Right renal pelvis (tissue), 4 donors: ENCODE measurements at places on chromosomes 11 and 22.

DNA sequence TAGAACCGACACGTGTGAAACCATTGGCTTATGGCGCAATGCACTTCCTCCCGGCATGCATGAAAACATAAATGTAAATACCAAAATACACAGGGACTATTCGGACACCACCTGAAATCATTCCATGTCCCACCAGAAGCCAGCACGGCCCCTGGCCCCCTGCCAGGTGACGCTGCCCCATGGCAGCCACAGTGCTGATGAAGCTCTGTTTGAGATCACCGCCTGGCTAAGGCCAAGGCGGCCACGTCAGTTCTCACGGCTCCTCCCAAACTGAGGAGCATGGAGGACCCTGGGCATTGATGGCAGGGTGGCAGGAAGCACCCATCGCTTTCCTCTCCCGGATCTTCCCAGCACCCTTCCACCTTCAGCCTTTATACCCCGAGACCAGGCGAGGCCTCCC is 89.5 kb downstream of the CDKN1C start:
- DNase-seq, result no peak

DNA sequence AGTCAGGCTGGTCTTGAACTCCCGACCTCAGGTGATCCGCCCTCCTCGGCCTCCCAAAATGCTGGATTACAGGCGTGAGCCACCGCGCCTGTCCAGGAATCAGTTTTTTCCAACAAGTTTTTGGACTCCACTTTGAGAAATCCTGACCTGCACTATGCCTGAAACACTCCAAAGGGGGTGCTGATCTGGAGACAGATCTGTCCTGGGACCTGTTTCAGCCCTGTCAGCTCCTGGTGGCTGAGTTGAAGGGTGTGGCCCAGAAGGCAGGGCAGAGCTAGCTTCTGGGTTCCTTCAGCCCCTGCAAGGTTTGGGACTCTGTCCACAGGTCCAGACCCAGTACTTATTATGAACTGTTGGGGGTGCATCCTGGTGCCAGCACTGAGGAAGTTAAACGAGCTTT is 1.2 kb downstream of the DNAJC4 start:
- no peak for DNase-seq

DNA sequence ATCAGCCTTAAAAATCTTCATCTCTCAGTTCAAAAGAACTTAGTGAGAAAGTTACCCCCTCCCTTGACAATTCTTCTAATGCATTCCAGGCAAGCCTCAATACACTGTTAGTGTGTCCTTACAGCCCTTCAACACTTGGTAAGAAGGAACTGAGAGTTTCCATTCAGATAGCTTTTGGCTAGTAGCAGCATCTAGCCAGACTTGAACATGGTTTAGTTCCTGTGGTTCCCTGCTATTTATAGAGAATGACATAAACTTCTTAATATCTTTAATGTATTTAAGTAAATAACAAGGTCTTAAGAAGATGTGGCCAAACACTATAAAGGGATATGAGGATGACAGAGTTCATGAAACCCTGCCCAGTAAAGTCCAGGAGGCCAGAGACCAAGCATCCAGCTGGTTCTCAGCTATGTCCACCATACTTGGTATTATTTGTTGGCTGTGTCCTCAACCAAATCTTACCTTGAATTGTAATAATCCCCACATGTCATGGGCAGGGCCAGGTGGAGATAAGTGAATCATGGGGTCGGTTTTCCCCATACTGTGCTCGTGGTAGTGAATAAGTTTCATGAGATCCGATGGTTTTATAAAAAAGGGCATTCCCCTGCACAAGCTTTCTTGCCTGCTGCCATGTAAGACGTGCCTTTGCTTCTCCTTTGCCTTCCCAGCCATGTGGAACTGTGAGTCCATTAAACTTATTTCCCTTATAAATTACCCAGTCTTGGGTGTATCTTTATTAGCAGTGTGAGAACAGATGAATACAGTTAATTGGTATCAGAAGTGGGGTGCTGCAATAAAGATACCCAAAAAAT is 132.4 kb downstream of the LARGE1 start:
- no peak for DNase-seq

- no peak for DNase-seq
These were observed 5.0 kb upstream of the CCDC88B start for GRCh38 chr11:64334764-64335735.

DNA sequence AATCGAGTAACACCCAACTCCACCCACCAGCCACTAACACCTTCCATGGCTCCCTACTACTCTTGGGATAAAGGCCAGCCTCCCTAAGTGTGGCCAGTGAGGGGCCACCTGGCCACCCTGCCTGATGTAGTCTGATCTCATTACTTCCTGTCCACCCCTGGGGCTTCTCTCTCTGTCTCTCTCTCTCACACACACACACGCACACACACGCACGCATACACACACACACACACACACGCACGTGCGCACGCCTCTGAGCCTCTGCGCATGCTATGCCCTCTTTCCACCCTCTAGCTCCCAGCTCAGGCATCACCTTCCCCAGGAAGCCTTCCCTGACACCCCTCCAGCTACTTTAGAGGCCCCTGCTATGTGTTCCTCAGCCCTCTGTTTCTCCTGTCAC is 3.9 kb downstream of the MFNG start:
- no peak for DNase-seq

DNA sequence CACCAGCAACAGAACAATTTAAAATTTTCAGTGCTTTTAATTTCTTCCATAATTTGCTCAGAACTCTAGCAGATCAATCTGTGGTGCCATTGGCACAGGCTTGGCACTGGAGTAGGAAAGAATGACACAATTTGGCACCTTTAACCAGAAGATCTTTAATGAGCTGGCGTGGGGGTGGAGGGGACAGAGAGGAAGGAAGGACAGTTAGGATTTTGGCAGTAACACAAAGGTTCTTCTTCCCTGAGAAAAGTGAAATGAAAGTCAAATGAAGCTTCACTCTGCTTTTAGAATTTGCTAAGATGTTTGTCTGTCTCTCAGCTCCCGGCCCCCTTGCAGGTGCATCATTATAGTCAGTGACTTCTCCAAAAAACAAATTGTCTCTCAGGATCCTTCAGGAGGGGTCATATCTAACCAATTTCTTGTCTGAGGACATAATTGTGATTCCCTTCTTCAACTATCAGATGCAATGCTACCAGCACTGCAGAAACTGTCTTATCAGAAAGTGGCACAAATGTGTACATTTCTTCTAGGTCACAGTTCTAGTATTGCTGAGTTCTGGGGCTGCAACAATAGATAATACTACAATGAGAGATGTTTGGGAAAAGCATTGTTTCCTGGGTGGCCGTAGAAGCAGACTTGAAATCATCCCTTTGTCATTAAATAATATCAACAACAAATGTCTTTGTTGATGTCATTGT is 66.8 kb downstream of the CSTPP1 start:
- DNase-seq, result no peak

DNA sequence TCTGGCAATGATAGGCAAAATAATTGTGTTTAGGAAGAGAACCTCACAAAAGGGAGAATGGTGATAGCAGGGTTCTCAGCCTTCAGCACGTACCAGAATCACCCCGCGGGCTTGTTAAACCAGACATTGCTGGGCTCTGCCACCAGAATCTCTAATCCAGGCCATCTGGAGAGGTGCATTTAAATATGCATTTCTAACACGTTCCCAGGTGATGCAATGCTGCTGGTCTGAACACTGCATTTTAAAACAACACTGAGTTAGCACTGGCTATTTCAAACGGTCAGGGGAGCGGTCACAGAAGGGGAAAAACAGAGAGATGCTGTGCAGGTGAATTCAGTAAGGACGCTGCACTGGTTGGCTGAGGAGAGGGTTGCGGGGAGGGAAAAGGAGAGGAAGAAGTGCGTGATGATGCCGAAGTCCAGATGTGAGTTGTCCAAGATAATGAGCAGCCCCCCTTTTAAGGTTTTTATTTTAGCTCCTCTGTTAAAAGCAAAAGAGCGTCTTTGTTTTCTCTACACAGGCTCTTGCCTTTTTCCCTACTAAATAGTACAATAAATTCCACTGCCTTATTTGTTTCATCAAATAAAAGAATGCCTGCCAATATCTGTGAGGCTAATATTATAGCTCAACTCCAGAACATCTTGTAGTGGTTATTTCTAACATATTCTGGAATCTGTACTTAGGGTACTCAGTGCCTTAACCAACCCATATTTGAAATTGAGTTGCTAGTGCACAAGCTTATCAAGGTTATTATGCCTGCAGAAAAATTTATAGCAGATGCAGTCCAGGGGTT is 109.6 kb upstream of the POU2AF2 start:
- DNase-seq, result no peak

DNA sequence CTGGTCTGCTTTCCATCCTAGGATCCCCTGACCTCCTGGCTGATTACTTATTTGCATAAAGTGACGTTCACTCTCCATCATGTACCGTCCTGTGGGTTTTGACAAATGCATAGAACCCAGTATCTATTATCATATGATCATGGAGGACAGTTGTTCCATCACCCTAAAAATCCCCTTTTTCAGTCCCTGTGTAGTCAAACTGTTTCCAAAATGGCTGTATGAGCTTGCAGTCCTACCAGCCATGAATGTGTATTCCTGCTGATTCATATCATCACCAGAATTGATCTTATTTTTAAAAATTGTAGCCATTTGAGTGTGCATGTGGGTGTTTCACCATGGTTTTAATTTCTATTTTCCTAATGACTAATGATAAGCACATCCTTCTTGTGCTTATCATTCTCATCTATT is 108.8 kb downstream of the MPPED1 start:
- no peak for DNase-seq

DNA sequence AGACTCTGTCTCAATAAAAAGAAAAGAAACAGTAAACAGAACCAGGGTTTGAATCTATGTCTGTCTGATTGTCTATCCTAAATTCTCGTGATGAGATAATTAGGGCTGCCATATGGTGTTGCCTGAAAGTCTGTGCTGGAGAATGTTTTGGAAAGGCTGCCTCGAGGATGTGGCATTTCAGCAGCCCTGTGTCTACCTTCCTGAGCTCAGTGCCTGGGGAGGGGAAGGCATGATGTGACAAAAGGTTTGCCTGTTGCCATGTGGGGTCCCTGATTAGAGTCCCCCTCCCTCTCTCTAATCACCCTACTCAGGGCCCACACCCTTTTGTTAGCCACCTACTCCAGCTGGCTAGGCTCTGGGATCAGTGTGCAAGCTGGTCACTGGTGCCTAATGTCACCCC is 15.2 kb downstream of the CD82 start:
- DNase-seq, result no peak

DNA sequence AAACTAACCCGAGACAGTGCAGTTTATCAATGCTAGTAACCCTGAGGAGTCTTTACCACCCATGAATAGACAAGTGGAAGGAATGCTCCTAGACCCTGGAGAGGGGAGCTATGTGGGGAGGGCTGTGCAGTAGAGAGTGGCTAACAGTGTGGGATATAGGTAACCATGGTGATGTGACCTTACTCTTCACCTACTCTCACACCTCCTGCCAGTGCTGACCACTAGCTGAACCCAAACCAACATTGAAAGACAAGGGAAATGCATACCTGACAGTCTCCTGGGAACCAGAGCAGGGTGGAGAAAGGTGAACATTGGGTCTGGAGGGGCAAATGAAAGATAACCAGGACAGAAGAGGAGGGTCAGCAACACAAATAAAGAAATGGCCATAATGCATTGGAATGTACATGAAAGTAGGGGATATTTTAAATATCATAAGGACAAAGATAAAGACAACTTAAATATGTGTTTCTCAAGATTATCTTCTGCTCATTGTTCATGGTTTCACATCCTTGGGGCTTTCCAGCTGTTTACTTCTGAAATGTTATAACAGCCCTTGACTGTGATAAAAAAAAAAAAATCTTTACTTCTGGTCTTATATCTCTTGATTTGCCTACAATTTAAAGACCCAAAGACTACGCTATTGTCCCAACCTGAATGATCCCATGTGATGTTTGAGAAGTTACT is 983.3 kb upstream of the TENM4 start:
- no peak for DNase-seq

- DNase-seq, result no peak
These were observed 51.3 kb downstream of the FBLN1 start for GRCh38 chr22:45554040-45554406.

DNA sequence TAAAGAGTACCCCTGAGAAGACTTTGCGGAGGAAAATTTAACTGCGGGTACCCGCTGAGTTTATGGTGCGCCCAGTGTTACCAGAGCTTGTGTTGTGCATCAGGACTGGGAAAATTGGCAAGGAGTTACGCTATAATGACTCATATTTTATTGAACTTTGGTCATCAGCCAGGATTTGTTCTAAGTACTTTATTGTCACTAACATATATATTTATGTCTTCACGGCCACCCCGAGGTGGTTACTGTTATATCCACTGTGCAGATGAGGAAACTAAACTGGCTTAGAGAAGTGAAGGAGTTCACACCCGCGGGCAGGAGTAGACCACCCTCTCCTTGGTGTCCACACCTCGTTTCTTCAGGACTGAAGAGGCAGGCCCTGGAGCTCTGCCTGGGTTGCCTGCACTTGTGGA is 667 bp downstream of the ACCS start:
- DNase-seq, result no peak

DNA sequence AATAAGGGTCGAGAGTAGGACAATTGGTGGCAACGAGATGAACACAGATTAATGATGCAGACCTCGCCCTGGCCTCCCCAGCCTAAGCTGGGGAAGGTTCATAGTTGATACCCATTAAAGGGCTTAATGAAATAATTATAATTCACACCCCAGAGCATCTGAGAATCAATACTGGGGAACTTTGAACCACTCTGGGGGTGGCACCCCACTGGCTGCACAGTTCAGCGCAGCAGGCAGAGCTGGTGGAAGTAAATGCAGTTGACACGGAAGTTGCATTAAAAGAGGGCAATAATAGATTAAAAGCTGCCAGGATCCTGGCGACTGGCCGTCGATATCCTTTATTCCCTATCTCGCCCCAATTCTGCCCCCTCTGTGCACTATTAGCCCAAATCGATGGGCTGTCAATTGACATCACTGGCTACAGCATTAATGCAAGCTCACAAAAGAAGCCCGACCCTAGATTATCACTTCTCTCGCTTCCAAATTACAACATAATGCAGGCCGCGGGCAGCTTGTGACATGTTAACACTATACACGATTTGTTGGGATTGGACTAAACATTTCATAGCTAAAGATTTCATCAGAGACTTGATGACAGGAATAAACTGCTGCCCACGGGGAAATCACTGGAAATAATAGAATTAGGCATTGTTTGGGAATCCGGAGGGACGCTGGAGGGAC is 14.5 kb downstream of the HSPA8 start:
- DNase-seq, result no peak

DNA sequence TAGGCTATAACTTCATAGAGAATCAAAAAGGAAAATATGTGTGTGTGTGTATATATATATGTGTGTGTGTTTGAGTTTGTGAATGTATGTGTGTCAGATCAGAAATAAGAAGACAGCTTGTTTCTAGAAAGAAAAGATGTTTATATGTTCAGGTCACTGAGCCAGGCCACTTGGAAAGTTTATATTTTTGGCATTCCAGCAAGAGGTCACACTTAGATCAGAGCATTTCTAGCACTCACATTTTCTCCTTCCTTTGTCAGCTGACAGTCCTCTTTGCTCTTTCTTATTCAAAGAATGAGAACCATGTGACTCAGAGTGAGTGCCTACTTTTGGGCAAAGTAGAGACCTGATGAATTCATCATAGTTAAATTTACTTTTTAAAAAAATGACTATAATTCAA is 22.9 kb downstream of the RAB38 start:
- no peak for DNase-seq
